Stimulated activated CD8-positive, alpha-beta memory T cell treated with anti-CD3 and anti-CD28 coated beads, Interleukin-4, amount 100 ng/mL, for 24 hours (primary cell): ENCODE measurements at places on chromosomes 2 and 18.

DNA sequence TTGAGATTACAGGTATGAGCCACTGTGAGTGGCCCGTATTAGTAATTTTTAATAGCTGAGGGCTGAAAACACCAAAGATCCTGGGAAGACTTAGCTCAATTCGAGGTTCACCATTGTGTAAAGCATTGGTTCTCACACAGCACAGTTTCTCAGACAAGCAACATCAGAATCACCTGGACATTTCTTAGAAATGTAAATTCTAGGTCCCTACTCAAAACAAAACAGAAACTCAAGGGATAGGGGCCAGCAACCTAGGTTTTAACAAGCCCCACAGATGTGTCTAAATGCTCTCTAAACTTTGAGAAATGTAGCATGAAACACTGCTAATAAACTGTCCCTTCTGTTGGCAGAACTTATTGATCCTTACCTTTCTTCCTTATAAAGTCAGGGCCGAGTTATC, 681.2 kb downstream of the RNF144A start:
- no peak for DNase-seq

DNA sequence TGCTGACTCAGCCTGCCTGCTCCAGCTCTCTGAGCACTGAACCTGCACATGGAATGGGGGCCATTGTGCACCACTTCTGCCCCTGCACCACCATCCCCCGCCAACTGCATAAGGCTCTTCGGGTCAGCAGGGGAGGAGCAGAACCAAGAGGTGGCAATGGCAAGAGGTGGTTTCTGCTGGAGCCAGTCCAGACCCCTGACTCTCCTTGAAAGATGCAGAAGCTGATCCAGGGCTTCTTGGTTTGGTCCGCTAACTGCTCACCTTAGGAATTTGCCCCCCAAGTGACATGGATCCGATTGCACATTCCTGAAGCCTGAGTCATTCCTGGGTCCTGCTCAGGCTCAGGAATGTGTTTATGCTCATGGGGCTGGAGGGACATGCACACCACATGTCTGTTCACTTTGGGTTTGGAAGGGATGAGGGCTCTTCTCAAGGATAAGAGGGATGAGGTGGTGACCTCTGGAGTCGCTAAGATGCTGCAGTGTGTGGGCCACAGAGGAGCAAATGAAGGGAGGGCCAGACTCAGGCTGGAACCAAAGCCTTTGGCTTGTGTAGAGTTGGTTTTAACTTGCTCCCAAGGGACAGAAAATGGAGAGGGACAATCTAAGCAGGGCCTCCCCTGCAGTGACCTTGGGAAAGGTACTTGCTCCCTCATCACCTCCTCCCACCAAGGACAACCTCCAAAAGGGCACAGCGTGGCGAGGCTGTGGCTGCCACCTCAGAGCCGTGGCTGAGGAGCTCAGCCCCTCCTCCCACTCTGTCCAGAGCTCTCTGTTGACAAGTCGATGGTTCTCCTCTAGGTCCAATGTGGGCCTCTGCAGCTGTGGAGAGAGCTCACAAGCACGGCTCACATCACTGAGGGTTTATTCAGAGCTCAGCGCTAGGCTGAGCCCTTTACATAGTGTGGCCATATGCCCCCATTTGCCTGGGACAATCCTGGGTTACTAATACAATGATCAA, 66.2 kb downstream of the HS1BP3 start:
- no peak for DNase-seq

DNA sequence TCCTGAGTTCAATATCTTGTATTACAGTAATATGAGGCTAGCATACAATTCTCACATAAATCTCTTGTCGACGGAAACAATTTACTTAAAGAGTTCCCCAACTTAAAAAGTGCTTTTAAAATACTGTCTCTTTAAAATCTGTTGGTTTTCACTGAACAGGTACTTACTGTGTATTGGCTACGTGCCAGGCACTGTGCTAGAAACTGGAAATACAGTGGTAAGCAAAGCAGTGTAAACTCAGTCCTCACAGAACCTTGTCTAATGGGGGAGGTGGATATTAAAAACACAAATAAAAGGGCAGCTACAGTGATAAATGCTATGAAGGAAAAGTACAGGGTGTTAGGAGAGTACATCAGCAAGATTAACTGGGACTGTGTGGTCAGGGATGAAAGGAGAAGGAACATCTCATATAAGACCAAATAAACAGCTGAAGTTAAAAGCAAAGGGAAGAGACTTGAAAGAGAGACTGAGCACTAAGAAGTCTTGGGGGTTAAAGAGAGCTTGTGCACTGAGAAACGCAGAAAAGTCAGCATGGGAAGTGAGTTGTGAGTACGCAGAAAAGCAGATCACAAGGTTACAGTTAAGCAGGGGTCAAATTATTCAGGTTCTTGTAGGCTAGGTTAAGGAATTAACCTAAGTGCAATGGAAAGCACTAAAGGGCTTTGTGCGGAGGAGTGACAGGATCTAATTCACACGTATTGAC, 52.5 kb downstream of the USP40 start:
- no peak for DNase-seq

GRCh38 chr18:22399949-22400348, 17.8 kb downstream of the CTAGE1 start:
- no peak for DNase-seq

DNA sequence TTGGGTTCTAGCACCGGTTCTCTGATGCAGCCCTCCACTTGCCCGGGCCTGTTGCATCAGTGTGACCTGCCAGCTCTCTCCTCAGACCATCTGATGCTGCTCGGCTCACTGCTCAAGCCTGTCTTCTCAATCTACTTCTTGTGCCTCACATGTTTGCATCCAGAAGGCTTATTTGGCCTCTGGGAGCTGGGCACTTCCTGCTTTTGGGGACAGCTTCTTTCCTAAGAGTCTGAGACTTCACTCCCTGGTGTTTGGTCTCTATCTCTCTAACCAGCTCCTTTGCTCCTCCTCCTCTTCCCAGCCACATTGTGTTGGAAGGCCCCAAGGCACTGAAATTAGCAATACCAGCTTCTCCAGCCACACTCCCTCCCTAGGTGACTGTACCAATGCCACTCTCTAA, 212.8 kb downstream of the CDCA7 start:
- no peak for DNase-seq

DNA sequence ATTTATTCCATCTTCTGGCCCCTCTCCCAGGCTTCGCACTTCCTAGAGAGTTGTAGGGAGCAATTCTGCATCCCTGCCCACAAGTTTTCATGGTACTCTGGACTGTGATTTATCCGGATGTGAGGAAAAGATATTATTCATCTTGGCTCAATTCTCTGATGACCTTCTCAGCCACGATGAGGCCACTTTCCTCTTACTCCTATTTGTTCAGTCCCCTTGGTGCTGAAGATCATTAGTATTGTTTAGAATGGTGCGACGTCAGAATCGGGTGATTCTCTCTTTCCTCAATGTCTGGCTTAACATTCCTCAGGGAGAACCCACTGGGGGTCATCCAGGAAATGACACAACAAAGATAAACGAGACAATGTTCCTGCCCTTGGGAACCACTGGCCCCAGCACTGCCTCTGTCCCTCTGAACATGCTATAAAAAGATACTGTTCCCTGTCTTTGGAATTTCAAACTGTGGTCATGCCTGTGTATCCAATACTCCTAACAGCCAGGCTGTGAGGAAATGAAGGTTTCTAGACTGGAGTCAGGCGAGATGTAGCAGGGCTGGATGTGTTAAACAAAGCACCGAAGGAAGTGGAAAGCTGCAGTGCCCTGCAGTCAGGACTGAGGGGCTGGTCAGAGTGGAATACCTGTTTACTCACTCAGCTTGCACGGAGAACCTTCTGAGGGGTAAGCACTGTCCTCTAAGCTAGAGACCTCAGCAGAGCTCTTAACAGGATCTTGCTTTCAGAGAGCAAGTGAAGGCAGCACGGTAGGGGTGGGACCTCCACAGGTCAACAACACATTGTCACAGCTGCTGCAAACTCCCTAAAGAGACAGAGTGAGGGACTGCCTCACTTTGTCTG, 12.9 kb upstream of the GLI2 start:
- DNase-seq: no peak

DNA sequence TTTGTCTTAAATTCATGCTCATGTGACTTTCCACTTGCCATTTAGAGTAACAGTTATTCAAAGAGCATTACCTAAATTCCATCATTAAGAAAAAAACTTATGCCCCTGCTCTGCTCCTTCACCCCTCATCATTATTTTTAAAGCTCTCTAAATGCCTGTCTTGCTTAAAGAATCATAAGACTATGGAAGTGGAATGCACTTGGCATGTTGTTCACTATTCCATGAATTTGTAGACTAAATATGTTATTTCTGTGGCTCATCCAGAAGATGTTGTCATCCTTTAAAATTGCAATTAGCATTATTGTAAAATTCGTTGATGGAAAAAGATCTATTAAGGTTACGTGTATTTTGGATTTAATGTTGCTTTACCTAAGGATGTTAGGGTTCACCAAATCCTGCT, 61.8 kb downstream of the FMNL2 start:
- no peak for DNase-seq

DNA sequence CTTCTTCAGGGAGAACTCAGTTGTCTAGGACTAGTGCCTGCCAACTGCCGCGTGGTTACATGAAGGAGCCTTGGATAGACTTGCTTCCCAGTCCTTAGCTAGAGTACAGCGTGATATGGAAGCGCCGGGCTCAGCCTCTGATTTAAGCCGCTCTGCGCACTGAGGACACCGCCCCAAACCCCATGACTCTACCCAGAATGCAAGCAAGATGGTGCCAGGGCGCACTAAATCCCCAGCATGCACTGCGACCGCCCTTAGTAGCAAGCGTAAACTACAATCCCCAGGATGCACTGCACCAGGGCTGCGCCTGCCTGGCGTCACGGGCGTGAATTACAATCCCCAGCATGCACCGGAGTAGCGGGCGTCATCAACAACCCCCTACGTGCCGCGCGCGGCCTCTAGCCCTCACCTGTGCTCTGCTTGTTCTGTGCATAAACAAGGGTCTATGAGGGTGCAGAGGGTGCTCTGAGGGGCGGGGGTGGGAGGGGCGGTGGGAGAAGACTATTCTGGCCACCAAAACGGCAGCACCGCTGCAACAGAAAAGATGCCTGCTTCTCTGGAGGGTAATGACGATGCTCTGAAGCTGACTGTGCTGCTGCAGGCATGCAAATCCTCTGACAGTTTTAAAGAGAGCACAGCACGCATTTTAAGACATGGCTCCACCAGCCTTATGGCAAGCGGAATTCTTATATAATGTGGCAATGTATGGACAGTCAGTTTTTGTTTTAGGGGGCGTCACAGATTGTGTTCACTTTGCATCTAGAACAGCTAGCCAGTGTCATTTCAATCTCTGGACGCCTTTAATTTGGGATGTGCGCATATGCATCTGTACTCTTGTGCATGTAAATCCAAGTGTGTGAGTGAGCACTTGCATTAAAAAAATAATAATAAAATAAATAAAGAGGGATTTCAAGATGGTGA, 282.5 kb upstream of the MYT1L start:
- DNase-seq: peak; percentile 74

- no peak for DNase-seq
These were observed 526.5 kb downstream of the FBXO15 start for GRCh38 chr18:73621091-73621490.

DNA sequence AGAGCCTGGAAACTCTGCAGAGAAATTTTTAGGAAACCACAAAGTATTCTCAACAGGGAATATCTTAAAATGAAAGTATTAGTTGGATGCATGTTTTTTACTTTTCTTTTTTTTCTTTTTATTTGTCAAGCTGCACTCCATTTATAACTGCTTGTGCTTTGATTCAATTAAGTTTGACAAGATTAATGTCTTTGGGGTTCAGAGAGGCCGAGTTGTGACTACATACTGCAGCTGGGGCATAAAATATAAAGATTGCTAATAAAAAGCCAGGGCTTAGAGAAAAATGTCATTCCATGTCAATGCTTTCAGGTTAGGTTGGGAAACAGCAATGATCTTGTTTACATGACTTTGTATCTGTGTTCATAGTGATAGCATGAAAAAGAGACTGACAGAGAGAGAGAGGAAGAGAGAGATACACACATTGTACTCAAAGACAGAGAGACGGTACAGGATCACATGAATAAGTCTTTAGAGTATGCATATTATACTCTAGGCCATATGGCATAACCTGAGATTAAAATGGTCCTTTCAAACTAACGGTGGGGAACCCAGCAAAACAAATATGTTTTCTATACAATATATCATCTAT, 1022.3 kb upstream of the CNTNAP5 start:
- no peak for DNase-seq

- DNase-seq: no peak
These were observed 10.2 kb downstream of the DSG4 start for GRCh38 chr18:31386741-31387140.

GRCh38 chr2:19358242-19359020, at the start of gene OSR1:
OSR1 (minus strand) TSS chr2:19358623; CDS start chr2:19353805, 4,818 bp downstream.
- DNase-seq: no peak

GRCh38 chr2:406231-406630, 118.3 kb upstream of the ALKAL2 start:
- DNase-seq: no peak

- no peak for DNase-seq
These were observed 261.4 kb upstream of the MEX3C start for GRCh38 chr18:51458861-51459260.

DNA sequence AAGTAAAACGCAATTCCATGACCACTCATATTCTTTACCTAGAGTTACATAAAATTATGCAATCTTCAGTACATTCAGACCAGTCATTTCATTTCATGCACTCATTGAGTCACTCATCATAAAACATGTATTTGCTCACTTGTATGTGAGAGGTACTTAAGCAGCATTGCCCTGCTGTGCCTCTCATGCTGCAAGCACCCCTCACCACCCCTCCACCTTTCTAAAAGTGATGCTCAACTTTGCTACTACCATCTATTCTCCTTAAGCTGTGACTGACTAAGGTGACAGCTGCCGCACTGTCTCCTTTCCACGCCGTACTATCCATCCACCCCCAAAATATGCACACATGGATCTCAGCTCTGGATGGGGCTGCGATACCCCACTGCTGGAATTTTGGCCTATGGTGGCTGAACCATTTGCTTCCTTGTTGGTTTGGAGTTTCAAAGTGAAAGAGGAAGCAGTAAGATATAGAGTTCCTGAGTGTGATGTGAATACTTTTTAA, 7.2 kb downstream of the ARHGAP25 start:
- DNase-seq: no peak

DNA sequence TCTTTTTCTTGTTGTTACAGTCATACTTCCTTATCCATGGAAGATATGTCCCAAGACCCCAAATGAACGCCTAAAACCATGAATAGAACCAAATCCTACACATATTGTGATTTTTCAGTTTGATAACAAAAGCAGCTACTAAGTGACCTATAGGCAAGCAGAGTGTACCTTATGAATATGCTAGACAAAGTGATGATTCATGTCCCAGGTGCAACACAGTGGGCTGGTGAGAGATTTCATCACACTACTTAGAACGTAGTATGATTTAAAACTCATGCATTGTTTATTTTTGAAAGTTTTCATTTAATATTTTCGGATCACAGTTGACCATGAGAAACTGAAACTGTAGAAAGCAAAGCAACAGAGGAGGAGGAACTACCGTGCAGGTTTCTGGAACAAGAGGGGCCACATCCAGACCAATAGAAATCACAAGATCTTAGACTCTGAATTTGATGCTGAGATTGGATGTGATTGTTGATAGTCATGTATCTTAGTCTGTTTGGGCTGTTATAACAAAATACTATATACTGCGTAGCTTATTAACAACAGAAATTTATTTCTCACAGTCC, 470.8 kb upstream of the VRK2 start:
- DNase-seq: no peak

- DNase-seq: no peak
These were observed 103.6 kb upstream of the BOD1L2 start for GRCh38 chr18:57043241-57043640.

GRCh38 chr2:104658904-104659591, 194.9 kb upstream of the POU3F3 start:
- no peak for DNase-seq
